ENCODE measurements at places on chromosomes 12 and 14.
A peak's percentile ranks its signal among the peaks of the same experiment; 100 is the strongest.

DNA sequence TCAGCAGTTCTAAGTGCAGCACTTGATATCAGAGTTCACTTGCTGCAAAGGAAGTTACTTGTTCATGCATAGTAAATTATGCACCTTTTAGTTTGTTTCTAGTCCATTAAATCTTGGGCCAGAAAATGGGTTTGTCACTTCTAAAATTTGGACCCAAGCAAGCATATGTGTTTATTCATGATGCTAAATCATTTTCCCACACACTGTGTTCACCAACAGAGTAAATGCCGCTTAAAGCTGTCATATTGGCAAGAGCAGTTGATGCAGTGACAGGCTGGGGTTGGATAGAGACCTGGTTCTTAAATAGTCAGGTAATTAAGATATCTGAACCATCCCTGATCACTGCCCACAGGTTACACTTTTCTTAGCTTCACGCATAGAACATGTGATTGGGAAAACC lies 409.7 kb downstream of the EGLN3 start:
- DNase-seq: no peak

- DNase-seq: peak; percentile 20
These were observed 25.5 kb downstream of the NKX2-8 start for GRCh38 chr14:36556811-36557433.

- DNase-seq: no peak
These were observed 1.5 kb upstream of the CLEC12A start for GRCh38 chr12:9969673-9970072.

DNA sequence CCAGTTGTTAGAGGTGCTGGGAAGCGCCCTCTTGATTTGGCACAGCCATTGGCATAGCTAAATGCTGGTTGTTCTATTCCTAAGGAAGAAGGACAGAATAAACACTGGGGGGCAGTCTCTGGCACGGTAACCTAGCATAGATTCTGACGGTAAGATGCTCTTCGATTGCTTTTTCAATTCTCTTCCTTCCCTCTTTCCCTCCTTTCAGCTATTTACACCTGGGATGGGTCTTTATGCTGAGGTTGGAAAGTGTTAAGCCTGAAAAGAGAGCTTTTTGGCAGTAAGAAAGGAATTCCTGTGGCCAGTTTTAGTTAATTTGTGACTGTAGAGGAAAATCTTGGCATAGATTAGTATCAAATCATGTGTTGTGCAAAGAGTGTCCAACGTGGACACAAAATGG lies 162.8 kb downstream of the SNAPC1 start:
- DNase-seq: peak; percentile 18

- peak; percentile 78 for DNase-seq
These were observed 464.0 kb downstream of the RAD51B start for GRCh38 chr14:68283378-68284123.

- DNase-seq: no peak
These were observed 138.5 kb downstream of the DICER1 start for GRCh38 chr14:95018821-95019220.

DNA sequence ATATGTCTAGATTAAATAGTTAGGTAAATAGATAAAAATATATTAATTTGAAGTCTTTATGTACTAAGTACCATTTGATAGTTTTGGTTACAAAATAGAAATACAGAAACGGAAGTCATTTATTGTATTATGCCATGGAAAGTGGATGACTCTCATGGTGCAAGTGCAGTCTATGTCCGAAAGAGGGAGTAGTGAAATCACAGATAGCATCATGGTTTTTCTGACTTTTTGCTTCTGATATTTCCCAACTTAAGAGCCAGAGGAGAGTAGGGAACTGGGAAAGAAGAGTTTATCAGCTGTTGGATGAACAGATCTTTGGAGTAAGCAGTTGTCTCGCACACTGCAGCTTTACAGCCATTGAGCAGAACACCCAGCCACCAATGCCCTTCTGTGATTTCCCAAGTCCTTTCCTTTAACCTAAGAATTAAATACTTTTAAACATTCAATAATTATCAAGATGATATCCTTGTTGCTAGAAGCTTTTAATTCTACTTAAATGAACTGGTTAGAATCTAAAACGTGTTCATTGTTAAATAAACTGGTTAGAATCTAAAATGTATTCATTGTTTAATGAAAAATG lies 18.4 kb upstream of the SRGAP1 start:
- peak; percentile 31 for DNase-seq

DNA sequence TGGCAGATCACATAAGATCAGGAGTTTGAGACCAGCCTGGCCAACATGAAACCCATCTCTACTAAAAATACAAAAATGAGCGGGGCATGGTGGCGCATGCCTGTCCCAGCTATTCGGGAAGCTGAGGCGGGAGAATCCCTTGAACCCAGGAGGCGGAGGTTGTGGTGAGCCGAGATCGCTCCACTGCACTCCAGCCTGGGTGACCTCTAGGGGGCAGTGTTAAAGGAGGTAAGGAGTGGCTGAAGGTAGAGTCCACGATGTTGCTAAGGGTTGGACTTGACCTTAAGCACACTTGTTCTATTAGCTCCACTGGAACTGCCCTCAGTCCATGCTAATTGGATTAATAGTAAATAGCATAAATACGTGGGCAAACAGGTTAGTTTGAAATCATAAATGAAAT lies 62.4 kb upstream of the PSMC1 start:
- DNase-seq: peak; percentile 22

DNA sequence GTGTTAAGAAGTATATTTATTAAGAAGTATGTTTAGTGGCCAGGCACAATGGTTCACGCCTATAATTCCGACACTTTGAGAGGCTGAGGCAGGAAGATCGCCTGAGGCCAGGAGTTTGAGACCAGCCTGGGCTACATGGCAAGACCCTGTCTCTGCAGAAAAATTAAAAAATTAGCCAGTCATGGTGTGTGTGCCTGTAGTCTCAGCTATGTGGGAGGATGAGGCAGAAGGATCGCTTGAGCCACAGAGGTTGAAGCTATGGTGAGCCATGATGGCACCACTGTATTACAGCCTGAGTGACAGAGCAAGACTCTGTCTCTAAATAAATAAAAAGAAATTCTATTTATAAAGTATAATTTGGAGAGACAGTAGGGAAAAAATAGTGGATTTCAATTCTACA lies 20.3 kb downstream of the R3HDM2 start:
- DNase-seq: no peak

GRCh38 chr14:33986804-33987203 lies 35.9 kb upstream of the EGLN3 start:
- DNase-seq: no peak
